D341Med (cell line): ENCODE measurements at places on chromosomes 4 and X.

DNA sequence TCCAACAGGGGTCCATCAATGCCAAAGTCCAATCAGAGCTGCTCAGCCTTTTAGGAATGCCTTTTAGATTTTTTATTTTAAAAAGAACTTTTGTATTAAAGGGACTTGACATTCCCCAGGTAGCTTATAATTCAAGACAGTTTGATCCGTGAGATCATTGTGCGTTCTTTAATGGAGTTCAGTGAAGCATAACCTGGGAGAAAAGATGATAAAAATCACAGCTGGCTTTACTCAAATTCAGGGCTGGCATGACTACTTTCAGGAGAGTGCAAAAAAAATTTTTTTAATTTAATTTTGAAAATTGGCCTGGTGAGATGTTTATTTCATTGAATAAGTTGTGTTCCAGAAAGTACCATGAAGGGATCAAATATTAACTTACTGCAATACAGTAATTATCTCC, 118.2 kb downstream of the VCX2 start:
- no peak for DNase-seq

DNA sequence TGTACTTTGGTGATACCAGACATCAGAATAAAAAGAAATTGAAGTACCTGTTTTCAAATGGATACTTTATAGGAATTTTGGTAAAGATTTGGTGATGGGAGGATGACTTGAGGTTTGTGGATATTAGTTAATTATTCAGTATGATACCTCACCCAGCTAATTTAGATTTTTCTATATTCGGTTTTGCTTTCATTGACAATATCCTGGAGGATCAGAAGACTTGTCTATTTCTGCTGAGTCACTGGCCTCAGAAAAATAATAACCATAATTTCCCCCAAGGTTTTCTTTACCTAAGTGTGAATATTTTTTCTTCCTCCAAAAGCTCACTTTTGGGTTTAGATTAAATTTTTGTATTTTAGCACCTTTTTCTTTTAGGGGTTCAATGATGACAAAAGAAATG, 100.2 kb downstream of the EGF start:
- no peak for DNase-seq

DNA sequence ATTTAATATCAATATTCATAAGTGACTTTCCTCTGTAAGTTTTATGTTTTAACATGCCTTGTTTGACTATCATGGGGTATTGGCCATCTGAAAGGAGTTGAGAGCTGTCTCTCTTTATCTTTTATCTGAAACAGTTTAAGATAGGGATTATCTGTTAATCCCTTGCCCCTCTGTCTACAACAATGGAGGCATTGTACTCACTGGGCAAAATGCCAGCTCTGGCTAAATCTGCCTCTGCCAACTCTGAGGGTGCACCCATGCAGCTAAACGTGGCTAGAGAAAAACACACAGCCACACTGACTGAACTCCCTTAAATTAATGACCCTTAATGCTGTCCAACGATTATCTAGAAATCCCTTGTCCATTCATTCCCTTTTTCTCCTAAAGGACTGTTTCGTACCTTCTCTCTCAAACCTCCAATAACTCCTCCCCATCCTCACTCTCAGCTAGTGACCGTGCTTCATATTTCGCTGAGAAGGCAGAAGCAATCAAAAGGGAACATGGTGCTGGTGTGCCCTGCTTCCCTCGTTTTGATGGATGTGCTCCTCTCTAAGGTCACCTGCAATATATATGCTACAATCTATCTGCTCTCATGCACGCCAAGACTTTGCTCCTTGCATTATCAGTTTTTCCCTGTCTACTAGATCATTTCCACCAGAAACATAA, 10.3 kb downstream of the PHKA2 start:
- DNase-seq: peak; percentile 64

GRCh38 chr4:105189855-105190650, 43.4 kb downstream of the TET2 start:
- DNase-seq: no peak

DNA sequence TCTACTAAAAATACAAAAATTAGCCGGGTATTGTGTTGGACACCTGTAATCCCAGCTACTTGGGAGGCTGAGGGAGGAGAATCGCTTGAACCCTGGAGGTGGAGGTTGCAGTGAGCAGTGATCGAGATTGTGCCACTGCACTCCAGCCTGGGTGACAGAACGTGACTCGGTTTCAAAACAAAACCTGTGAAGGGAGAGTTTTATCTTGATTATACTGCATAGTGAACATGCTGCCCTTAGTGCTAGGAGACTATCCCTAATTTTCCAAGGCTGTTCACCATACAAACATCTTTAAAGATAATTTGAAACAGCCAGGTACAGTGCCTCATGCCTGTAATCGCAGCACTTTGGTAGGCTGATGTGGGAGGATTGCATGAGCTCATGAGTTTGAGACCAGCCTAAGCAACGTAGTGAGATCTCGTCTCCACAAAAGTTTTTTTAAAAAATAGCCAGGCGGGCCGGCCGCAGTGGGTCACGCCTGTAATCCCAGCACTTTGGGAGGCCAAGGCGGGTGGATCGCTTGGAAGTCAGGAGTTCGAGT, 6.2 kb downstream of the AFF1 start:
- DNase-seq: no peak
